ENCODE measurements at places on chromosomes 11 and 22.

GRCh38 chr11:10294290-10294953, 403 bp upstream of the SBF2 start:
- no peak for DNase-seq

DNA sequence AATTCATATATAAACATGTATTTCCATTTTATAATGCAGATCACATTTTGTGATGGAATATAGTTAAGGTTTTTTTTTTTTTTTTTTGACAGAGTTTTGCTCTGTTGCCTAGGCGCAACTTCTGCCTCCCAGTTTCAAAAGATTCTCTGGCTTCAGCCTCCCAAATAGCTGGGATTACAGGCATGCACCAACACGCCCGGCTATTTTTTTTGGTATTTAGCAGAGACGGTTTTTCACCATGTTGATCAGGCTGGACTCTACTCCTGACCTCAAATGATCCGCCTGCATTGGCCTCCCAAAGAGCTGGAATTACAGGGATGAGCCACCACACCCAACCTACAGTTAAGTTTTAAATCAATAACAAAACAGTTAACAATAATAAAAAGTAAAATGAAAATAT, 18.8 kb downstream of the XKR3 start:
- no peak for DNase-seq

DNA sequence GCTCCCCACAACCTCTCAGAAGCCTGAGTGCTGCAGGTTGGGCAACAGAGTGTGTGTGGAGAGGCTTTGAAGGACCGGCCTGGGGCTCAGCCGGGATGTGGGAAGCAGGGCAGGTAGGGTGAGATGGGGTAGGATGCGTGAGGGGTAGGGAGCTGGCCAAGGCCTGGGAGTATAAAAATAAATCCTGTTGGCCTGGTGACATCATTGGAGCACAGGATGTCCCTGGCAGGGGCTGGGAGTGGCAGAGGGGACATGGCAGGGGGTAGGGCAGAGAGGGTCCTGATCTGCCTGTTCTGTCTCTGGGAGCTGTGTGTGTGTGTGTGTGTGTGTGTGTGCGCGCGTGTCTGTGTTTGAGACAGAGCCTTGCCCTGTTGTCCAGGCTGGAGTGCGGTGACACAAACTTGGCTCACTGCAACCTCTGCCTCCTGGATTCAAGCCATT, 28.6 kb downstream of the TEF start:
- DNase-seq = no peak

DNA sequence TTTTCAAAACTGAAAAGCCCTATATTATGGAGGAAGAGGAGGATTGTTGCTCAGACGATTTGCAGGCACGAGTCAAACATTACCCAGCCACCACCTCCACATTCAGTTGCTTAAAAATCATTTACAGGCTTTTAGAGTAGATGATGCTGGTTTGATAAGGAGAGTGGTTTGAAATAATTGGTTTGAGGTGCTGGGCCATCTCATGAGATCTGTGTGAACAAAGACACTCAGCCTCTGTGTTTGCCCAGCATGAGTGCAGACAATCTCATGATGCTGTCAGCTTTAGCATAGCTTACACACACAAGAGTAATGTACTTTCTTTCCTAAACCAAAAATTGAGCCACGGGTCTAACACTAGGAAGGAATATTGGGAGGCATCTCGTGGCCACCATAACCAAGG, 4.3 kb downstream of the SLC43A3 start:
- no peak for DNase-seq

GRCh38 chr11:41988951-41989572, 529.6 kb upstream of the LRRC4C start:
- DNase-seq = no peak

GRCh38 chr22:39965748-39966147, 5.6 kb downstream of the TMA7B start:
- no peak for DNase-seq

DNA sequence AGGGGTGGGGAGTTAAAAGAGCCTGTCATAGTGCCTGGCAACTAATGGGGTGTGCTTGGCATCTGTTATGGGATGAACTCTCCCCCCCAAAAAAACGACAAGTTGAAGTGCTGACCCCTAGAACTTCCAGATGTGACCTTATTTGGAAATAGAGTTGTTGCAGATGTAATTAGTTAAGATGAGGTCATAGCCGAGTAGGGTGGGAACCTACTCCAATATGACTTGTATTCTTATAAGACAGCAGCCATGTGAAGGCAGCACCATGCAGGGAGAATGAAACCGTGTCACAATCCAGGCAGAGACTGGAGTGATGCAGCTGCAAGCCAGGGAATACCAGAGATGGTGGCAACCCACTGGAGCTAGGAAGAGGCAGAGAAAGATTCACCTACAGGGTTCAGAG, 394.5 kb downstream of the TENM4 start:
- DNase-seq = no peak

GRCh38 chr22:19843857-19844376, 10.8 kb downstream of the GNB1L start:
- DNase-seq = no peak

DNA sequence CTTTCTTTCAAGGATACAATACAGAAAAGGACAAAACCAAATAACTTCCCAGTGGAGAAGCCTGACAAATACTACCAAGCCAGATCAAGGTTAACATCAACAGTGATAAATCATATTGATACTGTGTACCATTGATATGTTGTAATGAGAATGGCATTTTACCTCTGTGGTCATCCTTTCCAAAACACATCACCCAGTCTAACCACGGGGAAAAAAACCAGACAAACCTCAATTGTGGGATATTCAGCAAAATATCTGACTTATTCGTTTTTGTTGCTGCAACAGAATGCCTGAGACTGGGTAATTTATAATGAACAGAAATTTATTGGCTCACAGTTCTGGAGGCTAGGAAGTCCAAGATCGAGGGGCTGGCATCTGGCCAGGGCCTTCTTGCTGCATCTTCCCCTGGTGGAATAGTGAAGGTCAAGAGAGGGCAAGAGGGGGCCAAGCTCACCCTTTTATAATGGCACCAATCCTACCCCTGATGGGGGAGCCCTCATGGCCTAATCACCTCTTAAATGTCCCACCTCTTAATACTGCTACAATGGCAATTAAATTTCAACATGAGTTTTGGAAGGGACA, 66.1 kb downstream of the FAM76B start:
- no peak for DNase-seq

DNA sequence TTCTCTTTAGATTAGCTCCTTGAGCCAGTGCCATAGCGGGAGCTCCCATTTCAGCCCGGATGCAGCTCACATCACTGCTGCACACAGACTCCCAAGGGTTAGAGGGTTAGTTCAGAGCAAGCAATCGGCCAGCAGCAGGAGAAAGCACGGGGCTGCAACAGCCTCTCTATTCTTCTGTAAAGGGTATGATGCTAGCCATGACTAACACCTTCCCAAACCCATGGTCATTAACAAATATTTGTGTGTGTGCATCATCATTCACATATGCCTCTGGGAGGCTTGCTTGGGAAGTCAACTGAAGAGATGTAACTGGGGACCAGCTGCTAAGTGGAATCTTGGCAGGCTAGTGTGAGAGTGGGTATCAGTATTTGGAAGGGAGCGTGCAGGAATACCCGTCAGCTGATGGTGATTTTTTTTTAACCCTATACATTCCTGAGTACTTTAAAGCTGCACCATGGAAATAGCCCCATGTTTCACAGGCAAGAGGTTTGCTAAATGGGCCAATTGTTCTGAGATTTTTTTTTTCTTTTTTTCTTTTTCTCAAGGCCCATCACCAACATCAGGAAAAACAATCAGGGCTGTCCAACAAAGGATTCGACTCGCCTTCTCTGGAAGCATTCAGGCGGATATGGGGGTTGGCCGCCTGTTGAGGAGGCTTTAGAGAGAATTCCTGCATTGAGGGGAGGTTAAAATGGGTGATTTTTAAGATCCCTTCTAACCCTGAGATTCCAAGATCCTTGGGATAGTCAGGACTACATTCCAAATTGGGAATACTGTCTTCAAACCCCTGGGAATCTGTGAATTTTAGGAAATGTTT, 33.2 kb upstream of the CCDC89 start:
- no peak for DNase-seq

GRCh38 chr11:85301895-85302678, 325.1 kb downstream of the DLG2 start:
- DNase-seq = no peak

GRCh38 chr11:7019500-7020182, 505 bp downstream of the ZNF214 start:
- DNase-seq = no peak

DNA sequence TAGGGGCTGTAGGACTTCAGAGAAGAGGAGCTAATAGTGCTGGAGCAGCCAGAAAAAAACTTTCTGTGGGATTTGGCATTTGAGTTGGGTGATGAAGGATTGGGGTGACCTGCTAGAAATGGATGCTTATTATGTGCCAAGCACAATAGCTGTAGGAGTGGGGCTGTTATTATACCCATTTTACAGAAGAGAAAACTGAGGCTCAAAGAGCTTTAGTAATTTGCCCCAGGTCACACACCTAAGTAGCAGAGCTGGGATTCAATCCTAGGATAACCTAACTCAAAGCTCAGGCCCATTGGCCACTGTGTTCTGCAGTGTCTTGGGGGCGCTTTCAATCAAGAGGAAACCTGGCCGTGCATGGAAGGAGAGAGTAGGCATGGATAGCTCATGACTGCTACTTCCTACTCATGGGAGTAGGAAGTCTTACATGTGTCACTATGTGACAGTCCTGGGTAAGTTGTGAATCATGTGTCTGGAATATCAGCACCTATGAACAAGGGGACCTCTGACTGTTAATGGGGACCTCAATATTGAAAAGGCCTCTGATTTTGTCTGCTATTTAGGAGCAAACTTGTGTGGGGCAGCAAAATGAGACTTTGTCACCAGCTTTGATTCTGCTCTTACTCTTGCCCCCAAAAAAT, 6.1 kb upstream of the ELF5 start:
- no peak for DNase-seq

DNA sequence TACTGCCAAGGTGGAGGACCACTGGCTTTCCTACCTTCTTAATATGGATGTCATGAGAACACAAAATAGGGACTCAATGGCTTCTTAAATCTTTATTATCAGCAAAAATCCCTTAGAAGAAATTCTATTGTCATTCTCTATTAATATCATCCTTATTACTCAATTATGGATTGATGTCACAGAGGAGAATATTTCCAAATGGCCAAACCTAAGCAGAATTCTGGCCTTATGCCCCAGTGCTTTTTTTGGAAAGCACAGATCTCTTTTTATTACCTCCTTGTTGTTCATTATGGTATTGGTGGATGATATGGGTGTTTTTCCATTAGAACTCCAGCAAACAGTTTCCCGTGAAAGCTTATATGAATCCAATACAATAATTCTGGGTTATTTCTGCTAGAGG, 9.9 kb downstream of the CRTAM start:
- DNase-seq = no peak

GRCh38 chr11:117378976-117379865, 51.6 kb downstream of the CEP164 start:
- DNase-seq = no peak

- DNase-seq = no peak
Measured at GRCh38 chr11:129723146-129723760, 92.4 kb upstream of the TMEM45B start.

GRCh38 chr22:26949193-26949592, 291.8 kb downstream of the MIAT start:
- DNase-seq = no peak

Measured in activated CD4-positive, alpha-beta T cell treated with anti-CD3 and anti-CD28 coated beads for 4 hours (primary cell).